ENCODE measurements at places on chromosomes 12 and 14. TPM values are rescaled to one million over a fixed set of nuclear protein-coding genes. Genes with fewer than 3 reads are reported as not detected.

The MGP gene
- total RNA-seq = not detected

The KSR2 gene
- 0.15 TPM for total RNA-seq

The PRB2 gene
- not detected for total RNA-seq

The RHEBL1 gene
- 4.6 TPM for total RNA-seq

The OAS2 gene
- 294 TPM for total RNA-seq

The SRRM4 gene
- total RNA-seq = not detected

The RNASE1 gene
- total RNA-seq = not detected

The LRFN5 gene
- total RNA-seq = not detected

The CS gene
- total RNA-seq = 177 TPM

The AQP6 gene
- total RNA-seq = not detected

The PRR4 gene
- 2.5 TPM for total RNA-seq

The HOXC4 gene
- not detected for total RNA-seq

The SOS2 gene
- total RNA-seq = 19.7 TPM
